ENCODE measurements at places on chromosomes 4 and X. TPM values are rescaled to one million over a fixed set of nuclear protein-coding genes. Genes with fewer than 3 reads are reported as not detected.
A peak's percentile ranks its signal among the peaks of the same experiment; 100 is the strongest.

GRCh38 chr4:13543839-13544605, at the start of gene NKX3-2:
Gene NKX3-2, minus strand, starts transcription at chr4:13544508. Its CDS starts 94 bp downstream, at chr4:13544414.
- peaks cover 23% of the 10 kb centered on the region for H3K4me1 ChIP-seq
- peak; percentile 78 for DNase-seq
- H3K27me3 ChIP-seq: peaks cover 77% of the 10 kb centered on the region
- peak within 1 kb of the TSS; percentile 34 for H3K4me3 ChIP-seq
- no peaks in the 10 kb centered on the region for H3K36me3 ChIP-seq

DNA sequence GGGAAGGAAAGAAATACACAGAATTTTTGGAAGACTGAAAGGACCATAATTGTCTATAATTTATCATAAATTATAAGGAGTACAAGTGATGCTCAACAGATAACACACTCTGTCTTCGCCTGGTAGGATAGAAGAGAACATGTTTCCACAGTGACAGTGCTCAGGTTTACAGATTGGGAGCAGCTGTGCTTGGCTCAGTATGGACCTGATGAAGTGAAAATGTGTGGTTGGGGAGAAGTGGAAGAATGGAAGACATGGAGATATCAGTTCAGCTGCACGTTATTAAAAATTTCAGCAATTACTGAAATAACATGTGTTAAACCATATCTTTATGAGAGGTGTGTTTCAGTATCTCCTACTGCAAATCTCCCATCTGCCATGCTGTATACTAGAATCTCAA, 90.6 kb downstream of the TLL1 start:
- no peaks in the 10 kb centered on the region for H3K4me1 ChIP-seq
- H3K27me3 ChIP-seq: no peaks in the 10 kb centered on the region
- H3K4me3 ChIP-seq: no peak overlapping the region

DNA sequence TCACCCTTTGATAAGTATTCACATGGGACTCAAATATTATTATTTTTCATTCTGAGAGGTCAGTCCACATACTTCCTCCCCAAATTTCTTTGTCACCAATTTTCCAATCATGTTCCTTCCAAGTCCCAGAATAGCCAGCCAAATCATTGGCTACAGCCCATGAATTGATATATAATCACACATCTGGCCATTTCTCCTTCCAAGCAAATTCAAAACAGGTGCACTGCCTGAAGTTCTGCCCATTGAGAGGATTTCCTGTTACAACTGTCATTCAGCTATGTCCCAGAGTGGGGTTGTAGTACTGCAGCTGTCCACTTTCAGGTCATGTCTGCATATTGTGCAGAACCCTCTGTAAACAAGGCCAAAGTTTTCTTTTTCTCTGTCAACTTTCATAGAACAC, 347.8 kb downstream of the GRID2 start:
- no peaks in the 10 kb centered on the region for H3K4me1 ChIP-seq
- DNase-seq: no peak
- H3K27ac ChIP-seq: no peak overlapping the region
- no peaks in the 10 kb centered on the region for H3K27me3 ChIP-seq

DNA sequence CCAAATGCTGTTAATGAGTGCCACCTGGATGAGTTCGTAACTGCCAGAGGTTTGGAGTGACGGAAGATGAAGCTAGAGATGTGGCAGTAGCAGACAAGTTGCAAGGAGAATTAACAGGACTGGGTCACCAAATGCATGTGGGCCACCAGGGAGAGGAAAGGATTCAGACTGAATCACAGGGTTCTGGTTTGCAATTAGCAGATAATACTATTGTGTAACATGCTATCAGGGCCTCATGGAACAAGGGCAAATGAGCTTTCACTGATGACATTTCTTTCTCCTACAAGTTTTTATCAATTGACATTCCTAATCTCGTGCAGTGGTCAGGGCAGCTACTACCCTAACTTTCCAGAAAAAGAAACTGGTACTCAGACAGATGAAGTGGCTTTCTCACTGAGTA, 21.4 kb downstream of the GAB3 start:
- H3K36me3 ChIP-seq: no peaks in the 10 kb centered on the region
- no peak overlapping the region for H3K4me3 ChIP-seq
- no peaks in the 10 kb centered on the region for H3K4me1 ChIP-seq
- H3K27me3 ChIP-seq: no peaks in the 10 kb centered on the region

The FMR1NB gene
- total RNA-seq: not detected

The PTPN13 gene
- total RNA-seq: 57.9 TPM

The RBM47 gene
- 78.9 TPM for total RNA-seq

- no peaks in the 10 kb centered on the region for H3K27me3 ChIP-seq
- peaks cover 32% of the 10 kb centered on the region for H3K36me3 ChIP-seq
- no peak for DNase-seq
- H3K27ac ChIP-seq: no peak overlapping the region
- H3K4me3 ChIP-seq: no peak overlapping the region
Measured at GRCh38 chr4:2694691-2695090, 61.4 kb downstream of the TNIP2 start.

- peak; percentile 94 for DNase-seq
- peaks cover 36% of the 10 kb centered on the region for H3K36me3 ChIP-seq
- H3K4me1 ChIP-seq: no peaks in the 10 kb centered on the region
- peak within 1 kb of the TSS; percentile 99 for H3K27ac ChIP-seq
- H3K27me3 ChIP-seq: no peaks in the 10 kb centered on the region
Measured at GRCh38 chrX:1391707-1392375, at the start of gene SLC25A6. Gene SLC25A6, minus strand, starts transcription at chrX:1392113. Its CDS starts 104 bp downstream, at chrX:1392009.

- H3K36me3 ChIP-seq: peaks cover 10% of the 10 kb centered on the region
- no peaks in the 10 kb centered on the region for H3K4me1 ChIP-seq
- H3K4me3 ChIP-seq: no peak overlapping the region
- H3K27me3 ChIP-seq: no peaks in the 10 kb centered on the region
Measured at GRCh38 chr4:47852136-47852535, 14.3 kb upstream of the CORIN start.

DNA sequence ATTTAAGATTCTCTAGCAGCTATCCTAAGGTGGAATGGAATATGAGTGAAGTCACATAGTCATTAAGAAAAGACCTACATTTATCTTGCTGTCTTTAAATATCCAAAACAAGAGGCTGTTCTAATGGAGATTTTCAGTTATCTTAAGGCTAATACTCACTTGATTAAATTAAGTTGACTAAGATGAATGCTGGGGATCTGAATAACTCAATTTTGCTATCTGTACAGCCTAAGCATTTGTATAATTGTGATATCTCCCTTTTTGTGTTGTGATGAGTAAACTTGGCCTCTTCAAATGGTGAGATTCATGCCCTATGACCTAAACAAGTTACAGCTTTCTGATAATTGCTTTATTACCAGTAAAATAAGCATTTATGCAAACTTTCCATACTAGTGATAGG, 13.6 kb upstream of the GUCY1A1 start:
- no peaks in the 10 kb centered on the region for H3K36me3 ChIP-seq
- H3K4me1 ChIP-seq: no peaks in the 10 kb centered on the region
- H3K4me3 ChIP-seq: no peak overlapping the region
- no peak overlapping the region for H3K27ac ChIP-seq

The RADX gene
- 3.5 TPM for total RNA-seq

DNA sequence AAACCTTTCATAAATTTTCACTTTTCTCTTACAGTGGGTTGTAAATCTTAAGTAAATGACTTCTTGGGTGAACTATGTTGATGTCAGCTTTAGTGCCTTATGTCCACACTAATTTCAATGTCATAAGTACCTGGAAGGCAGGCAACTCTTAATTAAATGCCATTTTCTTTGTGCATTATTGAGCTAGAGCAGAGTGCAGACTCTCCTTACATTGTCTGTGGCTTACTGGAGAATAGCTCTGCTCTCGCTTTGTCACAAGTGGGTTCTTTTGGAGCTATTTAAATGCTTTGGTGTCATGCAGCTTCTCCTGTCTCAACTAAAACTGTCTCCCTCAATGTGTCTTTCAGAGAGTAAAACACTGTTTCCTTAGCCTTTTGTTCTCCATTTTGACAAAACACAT, 411.6 kb downstream of the STIM2 start:
- H3K4me1 ChIP-seq: peaks cover 6% of the 10 kb centered on the region
- DNase-seq: no peak
- no peak overlapping the region for H3K27ac ChIP-seq
- H3K36me3 ChIP-seq: no peaks in the 10 kb centered on the region

DNA sequence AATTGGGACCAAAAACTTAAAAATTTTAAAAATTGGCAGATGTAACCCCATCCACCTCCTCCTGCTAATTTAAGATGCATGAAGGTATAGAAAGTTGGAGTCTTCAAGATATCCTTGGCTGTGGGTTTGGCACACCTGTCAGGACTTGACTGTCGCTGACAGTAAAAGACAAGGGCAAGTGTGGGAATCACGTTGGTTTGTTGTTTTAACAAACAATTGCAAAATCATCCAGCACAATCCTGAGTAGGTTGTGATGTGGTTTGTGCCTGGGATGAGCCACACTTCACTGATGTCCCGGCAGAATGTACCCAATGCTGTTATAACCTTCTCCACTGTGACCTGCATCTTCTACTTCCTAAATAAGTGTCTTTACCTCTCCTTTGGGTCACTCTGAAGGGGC, 24.0 kb downstream of the HOPX start:
- H3K4me3 ChIP-seq: no peak overlapping the region
- peaks cover 63% of the 10 kb centered on the region for H3K27me3 ChIP-seq
- H3K27ac ChIP-seq: no peak overlapping the region

DNA sequence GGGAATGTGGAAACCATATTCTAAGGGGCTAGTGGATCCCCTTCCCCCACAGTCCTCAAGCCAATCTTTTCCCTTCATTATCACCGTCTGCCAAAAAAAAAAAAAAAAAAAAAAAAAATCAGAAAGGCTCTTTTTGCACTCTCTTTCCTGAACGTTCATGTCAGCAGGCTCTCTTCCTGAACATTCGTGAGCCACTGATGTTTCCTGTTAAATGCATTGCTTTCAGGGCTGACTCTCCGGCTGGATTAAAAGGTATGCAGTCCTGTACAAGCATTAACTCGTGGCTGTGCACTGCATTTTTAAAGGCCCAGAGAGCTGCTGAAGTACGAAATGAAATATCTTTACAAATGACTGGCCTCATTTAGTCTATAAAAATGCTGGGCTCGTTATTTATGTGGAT, 34.0 kb upstream of the TSPAN5 start:
- DNase-seq: no peak
- H3K27ac ChIP-seq: no peak overlapping the region
- no peaks in the 10 kb centered on the region for H3K4me1 ChIP-seq
- no peaks in the 10 kb centered on the region for H3K27me3 ChIP-seq

- no peaks in the 10 kb centered on the region for H3K27me3 ChIP-seq
- no peak overlapping the region for H3K27ac ChIP-seq
- H3K4me1 ChIP-seq: no peaks in the 10 kb centered on the region
- no peak overlapping the region for H3K4me3 ChIP-seq
- 0 out of 2 replicates have a peak, but pooled peaks cover 4% of the 10 kb centered on the region for H3K36me3 ChIP-seq
- DNase-seq: no peak
Measured at GRCh38 chr4:85084371-85085094, 118.0 kb upstream of the WDFY3 start.
